Psoas muscle (tissue), 8 donors: ENCODE measurements at places on chromosomes 2 and 18. TPM values are rescaled to one million over a fixed set of nuclear protein-coding genes. Genes with fewer than 3 reads are reported as not detected.
A peak's percentile ranks its signal among the peaks of the same experiment; 100 is the strongest.

CNOT11 gene
- total RNA-seq, result 39.5 TPM

NDC80 gene
- total RNA-seq, result 0.42 TPM

MFSD2B gene
- total RNA-seq, result not detected

OTOS gene
- not detected for total RNA-seq

NOL4 gene
- total RNA-seq, result not detected

TUBA4B gene
- total RNA-seq, result not detected

CREG2 gene
- not detected for total RNA-seq

PCARE gene
- 0.68 TPM for total RNA-seq

HEATR5B gene
- 6.8 TPM for total RNA-seq

IL36RN gene
- not detected for total RNA-seq

- H3K36me3 ChIP-seq, result no peaks in the 10 kb centered on the region
- H3K4me3 ChIP-seq, result no peak overlapping the region
- peaks cover 18% of the 10 kb centered on the region for H3K4me1 ChIP-seq
- H3K27me3 ChIP-seq, result no peaks in the 10 kb centered on the region
- DNase-seq, result no peak
Observed at GRCh38 chr2:119550346-119550745, 6.1 kb downstream of the CFAP221 start.

- H3K27ac ChIP-seq, result no peak overlapping the region
- H3K4me3 ChIP-seq, result no peak overlapping the region
- no peaks in the 10 kb centered on the region for H3K36me3 ChIP-seq
- no peaks in the 10 kb centered on the region for H3K4me1 ChIP-seq
- DNase-seq, result no peak
Observed at GRCh38 chr2:165777522-165778186, 16.4 kb downstream of the GALNT3 start.

GRCh38 chr2:166764216-166764615, 124.1 kb upstream of the XIRP2 start:
- H3K36me3 ChIP-seq, result no peaks in the 10 kb centered on the region
- no peaks in the 10 kb centered on the region for H3K27me3 ChIP-seq
- DNase-seq, result no peak
- no peak overlapping the region for H3K27ac ChIP-seq

DNA sequence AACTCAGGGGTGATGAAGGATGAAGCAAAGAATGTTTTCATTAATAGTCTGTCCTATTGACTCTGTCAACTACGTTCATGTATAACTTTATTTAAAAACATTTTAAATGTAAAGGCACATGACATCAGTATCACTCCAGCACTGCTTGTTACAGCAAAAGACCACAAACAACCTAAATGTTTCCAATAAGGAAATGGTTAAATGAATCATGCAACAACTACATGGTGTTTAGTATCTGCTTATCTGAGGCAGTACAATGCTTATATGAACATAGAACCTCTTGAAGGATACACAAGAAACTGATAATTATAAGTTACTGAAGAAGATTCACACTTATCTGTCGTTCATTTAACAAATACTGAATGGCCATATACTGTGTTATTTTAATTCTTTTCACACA, 8.4 kb downstream of the BARD1 start:
- H3K27ac ChIP-seq, result no peak overlapping the region
- H3K4me1 ChIP-seq, result peaks cover 5% of the 10 kb centered on the region
- DNase-seq, result no peak
- no peaks in the 10 kb centered on the region for H3K36me3 ChIP-seq
- H3K4me3 ChIP-seq, result no peak overlapping the region
- no peaks in the 10 kb centered on the region for H3K27me3 ChIP-seq

DNA sequence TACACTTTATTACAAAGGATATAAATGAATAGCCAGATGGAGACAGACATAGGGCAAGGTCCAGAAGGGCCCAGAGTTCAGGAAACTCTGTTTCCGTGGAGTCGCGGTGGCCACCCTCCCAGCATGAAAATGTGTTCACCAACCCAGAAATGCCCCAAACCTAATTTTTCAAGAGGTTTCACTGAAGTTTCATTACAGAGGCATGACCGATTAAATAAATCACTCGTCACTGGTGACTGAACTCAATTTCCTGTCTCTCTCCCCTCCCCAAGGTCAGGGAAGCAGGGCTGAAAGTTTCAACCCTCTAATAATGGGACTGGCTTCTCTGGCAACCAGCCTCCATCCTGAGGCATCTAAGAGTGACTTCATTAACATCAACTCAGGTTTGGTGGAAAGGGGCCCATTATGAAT, 22.4 kb downstream of the USP40 start:
- H3K27ac ChIP-seq, result no peak overlapping the region
- H3K4me3 ChIP-seq, result no peak overlapping the region
- DNase-seq, result no peak
- no peaks in the 10 kb centered on the region for H3K4me1 ChIP-seq

GRCh38 chr2:201500534-201500933, 49.0 kb downstream of the STRADB start:
- DNase-seq, result no peak
- H3K27ac ChIP-seq, result no peak overlapping the region
- no peaks in the 10 kb centered on the region for H3K27me3 ChIP-seq
- no peak overlapping the region for H3K4me3 ChIP-seq

DNA sequence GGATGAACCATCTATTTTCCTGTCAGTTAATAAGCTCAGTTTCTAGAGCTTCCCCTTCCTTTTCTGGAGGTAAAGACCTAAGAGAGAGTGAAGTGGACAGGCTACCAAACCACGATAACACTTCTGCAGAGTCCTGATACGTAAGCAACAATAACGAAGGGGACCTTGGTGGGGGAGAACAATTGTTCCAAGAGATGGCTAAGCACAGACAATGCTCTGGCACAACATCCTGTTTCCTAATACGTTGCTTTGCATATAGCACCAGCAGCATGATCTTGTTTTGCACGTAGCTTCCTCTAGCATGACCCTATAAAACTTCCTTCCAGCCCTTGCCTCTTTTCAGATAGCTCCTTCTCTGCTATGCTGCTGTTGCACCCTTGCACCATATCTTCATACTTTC, 247.3 kb downstream of the RAD51AP2 start:
- no peaks in the 10 kb centered on the region for H3K27me3 ChIP-seq
- no peaks in the 10 kb centered on the region for H3K36me3 ChIP-seq
- H3K4me3 ChIP-seq, result no peak overlapping the region
- H3K27ac ChIP-seq, result no peak overlapping the region
- no peaks in the 10 kb centered on the region for H3K4me1 ChIP-seq
- no peak for DNase-seq

GRCh38 chr2:89848763-89849368, 1157.4 kb downstream of the RPIA start:
- no peak for DNase-seq
- no peak overlapping the region for H3K4me3 ChIP-seq

GRCh38 chr2:1501038-1501851, 88.0 kb downstream of the TPO start:
- no peak for DNase-seq
- H3K4me3 ChIP-seq, result no peak overlapping the region
- H3K27ac ChIP-seq, result no peak overlapping the region
- H3K27me3 ChIP-seq, result no peaks in the 10 kb centered on the region
- H3K36me3 ChIP-seq, result no peaks in the 10 kb centered on the region

DNA sequence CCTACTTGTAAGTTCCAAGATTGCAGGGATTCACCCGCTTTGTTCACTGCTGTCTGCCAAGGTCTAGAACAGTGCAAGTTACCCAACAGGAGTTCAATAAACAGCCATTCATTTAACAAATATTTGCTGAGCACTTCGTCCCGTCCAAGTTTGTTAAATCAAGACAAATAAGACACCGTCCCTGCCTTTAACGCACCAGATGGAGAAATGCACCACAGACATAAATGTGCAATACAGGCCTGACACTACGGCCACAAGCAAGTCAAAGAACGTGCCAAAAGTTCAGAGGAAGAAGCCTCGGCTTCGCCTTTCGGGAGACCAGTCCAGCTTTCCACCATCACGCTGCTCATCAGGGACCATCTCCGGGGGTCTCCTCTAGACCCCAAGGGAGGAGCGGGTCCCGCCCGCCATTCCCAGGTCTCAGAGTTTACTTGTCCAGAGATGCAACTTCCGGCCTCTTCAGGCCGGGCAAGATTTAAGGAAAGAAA, 429 bp downstream of the C2orf76 start:
- peaks cover 24% of the 10 kb centered on the region for H3K36me3 ChIP-seq
- peak overlapping the region; percentile 85 for H3K4me3 ChIP-seq
- peak overlapping the region; percentile 98 for H3K27ac ChIP-seq
- DNase-seq, result no peak
- no peaks in the 10 kb centered on the region for H3K27me3 ChIP-seq

DNA sequence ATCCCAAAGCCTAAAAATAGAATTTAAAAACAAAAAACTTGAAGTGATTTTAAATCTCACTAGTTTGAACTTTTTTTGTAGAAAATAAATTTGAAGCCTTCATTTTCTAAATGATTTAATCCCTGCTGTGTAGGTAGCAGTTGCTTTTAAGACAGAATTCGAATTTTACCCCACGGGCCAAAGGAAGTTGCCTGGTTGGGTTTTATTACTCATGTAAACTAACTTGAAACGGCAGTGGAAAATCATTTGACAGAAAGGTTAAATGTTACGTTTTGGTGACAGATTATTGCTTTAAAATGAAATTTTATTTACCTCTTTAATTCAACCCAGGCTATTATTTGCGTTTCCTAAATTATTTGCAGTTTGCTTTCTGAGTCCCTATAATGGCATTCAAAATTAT, 2.0 kb downstream of the MAPRE2 start:
- H3K27me3 ChIP-seq, result no peaks in the 10 kb centered on the region
- H3K27ac ChIP-seq, result peak overlapping the region; percentile 84
- peak overlapping the region; percentile 83 for H3K4me3 ChIP-seq
- no peaks in the 10 kb centered on the region for H3K36me3 ChIP-seq
- peaks cover 78% of the 10 kb centered on the region for H3K4me1 ChIP-seq

DNA sequence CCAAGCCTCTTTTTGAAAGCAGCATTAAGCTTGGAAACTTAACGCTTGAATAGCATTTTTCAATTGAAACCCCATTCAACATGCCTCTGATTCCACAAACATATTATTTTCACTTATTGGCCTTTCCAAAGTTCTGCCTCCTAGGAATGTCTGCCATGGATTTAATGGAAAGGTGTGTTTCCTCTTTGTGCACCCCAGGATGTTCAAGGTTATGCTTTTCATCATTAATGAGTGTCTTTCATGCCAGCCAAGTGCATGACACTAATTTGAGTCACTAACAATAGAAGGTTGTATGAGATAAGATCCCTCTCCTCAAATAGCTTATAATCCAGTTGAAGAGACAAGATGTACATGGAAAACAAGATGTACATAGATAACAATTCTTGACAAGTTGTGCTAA, 84.7 kb downstream of the ALPK2 start:
- DNase-seq, result no peak
- H3K4me3 ChIP-seq, result no peak overlapping the region
- H3K27ac ChIP-seq, result peak overlapping the region; percentile 83
- H3K27me3 ChIP-seq, result no peaks in the 10 kb centered on the region
- H3K4me1 ChIP-seq, result peaks cover 62% of the 10 kb centered on the region

GRCh38 chr2:233761040-233761769, 1.1 kb downstream of the UGT1A1 start:
- no peaks in the 10 kb centered on the region for H3K36me3 ChIP-seq
- H3K4me3 ChIP-seq, result no peak overlapping the region
- no peaks in the 10 kb centered on the region for H3K27me3 ChIP-seq
- no peaks in the 10 kb centered on the region for H3K4me1 ChIP-seq
- DNase-seq, result no peak

DNA sequence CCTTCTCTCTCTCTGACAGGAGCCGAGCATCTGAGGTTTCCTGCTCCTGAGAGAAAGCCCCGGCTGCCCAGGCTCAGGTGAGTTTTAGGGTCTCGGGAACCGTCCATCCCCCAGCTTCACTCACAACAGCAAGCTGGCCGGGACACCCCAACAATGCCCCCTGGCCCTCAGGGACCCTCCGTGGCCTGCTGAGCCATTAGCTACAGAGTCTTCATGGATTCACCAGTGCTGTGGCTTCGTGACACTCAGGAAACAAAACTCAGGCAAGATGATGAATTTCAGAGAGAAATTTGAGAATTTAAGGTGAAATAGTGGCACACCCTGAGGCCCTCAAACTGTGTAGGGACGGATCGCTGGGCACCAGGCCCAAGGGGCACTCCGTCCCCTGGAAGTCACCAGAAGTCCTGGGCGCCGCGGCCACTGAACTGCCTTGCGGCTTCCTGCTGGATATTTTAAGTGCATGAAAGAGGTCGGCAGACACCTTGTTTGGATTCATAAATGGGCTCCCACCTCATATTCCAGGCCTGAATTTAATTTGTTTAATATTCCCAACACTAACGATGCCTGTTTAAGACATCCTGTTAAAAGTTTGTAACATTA, 368.3 kb upstream of the SALL3 start:
- no peak for DNase-seq
- no peaks in the 10 kb centered on the region for H3K4me1 ChIP-seq
- no peaks in the 10 kb centered on the region for H3K36me3 ChIP-seq
- H3K27ac ChIP-seq, result no peak overlapping the region
- H3K27me3 ChIP-seq, result no peaks in the 10 kb centered on the region

DNA sequence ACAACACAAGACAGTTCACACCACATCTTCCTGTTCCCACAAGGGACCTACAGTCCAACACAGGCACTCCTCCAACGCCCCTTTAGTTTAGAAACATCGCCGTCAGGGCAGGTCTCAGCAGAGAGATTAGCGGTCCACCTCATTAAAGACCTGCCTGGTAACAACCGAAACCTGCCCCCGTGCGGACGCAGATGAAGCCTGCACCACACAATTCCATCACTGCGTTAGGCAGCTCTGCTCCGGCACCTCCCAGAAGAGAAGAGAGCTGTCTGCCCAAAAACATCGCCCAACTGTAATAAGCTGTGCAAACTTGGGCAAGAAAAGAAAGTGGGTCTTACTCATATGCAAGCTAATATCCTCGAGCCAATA, 32.7 kb downstream of the ZNF516 start:
- H3K4me1 ChIP-seq, result peaks cover 23% of the 10 kb centered on the region
- H3K4me3 ChIP-seq, result no peak overlapping the region
- no peak overlapping the region for H3K27ac ChIP-seq
- no peaks in the 10 kb centered on the region for H3K27me3 ChIP-seq
- DNase-seq, result no peak

- H3K27ac ChIP-seq, result no peak overlapping the region
- no peaks in the 10 kb centered on the region for H3K27me3 ChIP-seq
- H3K4me3 ChIP-seq, result no peak overlapping the region
- DNase-seq, result no peak
- no peaks in the 10 kb centered on the region for H3K4me1 ChIP-seq
Observed at GRCh38 chr2:38620282-38620977, 17.7 kb upstream of the HNRNPLL start.

- no peaks in the 10 kb centered on the region for H3K27me3 ChIP-seq
- H3K36me3 ChIP-seq, result no peaks in the 10 kb centered on the region
- H3K4me1 ChIP-seq, result no peaks in the 10 kb centered on the region
- no peak overlapping the region for H3K27ac ChIP-seq
- DNase-seq, result no peak
Observed at GRCh38 chr2:154603682-154604081, 94.8 kb upstream of the KCNJ3 start.

- H3K4me1 ChIP-seq, result peaks cover 13% of the 10 kb centered on the region
- no peaks in the 10 kb centered on the region for H3K36me3 ChIP-seq
- no peak for DNase-seq
- no peaks in the 10 kb centered on the region for H3K27me3 ChIP-seq
- H3K4me3 ChIP-seq, result no peak overlapping the region
- H3K27ac ChIP-seq, result peak overlapping the region; percentile 43
Observed at GRCh38 chr18:77039196-77040130, 93.1 kb downstream of the MBP start.

GRCh38 chr2:114128263-114128662, 238.4 kb downstream of the ACTR3 start:
- H3K36me3 ChIP-seq, result no peaks in the 10 kb centered on the region
- no peak for DNase-seq
- no peaks in the 10 kb centered on the region for H3K4me1 ChIP-seq
- H3K27me3 ChIP-seq, result no peaks in the 10 kb centered on the region
